ENCODE measurements at places on chromosomes 4 and X.
A peak's percentile ranks its signal among the peaks of the same experiment; 100 is the strongest.

- no peak for DNase-seq
Observed at GRCh38 chr4:2932951-2933565, 30.1 kb downstream of the NOP14 start.

- no peak for DNase-seq
Observed at GRCh38 chrX:86192827-86193226, 44.6 kb downstream of the DACH2 start.

- peak; percentile 74 for DNase-seq
Observed at GRCh38 chrX:45515262-45516215, 314.9 kb upstream of the DIPK2B start.

DNA sequence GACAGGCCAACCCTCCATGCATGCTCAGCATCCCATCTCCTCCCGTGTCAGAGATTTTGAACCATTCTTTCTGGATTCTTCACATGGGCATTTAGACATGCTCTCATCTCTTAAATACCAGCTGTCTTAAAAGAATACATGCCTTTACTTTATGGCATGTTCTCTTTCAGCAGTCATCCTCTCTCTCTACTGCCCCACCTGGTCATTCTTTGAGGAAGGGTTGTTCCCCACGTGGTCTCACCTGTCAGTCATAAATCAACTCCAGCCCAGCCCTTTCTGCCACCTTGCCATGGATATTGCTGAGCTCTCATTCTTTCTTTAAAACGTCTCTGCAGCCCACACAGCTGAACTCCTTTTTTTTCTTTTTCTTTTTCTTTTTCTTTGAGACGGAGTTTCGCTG, 111.3 kb downstream of the ARHGAP10 start:
- DNase-seq: no peak

DNA sequence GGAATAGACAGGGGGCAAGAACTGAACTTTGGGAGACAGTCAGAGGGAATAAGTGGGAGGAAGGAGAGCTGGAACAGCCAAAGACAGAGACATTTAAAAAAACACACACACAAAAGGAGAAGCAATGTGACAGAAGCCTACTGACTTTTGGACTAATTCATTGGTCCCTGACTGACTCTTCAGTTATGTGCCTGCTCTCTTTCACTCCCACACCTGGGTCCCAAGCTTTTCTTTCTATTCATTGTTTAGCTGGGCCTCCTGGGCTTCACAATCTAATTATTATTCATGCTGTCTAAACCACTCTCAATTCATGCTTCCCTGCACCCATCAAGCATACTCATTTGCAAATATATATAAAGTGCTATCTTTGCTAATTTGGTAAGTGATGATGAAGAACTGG, 139.2 kb upstream of the IRS4 start:
- DNase-seq: no peak

GRCh38 chr4:134337574-134337973, 136.0 kb upstream of the PABPC4L start:
- no peak for DNase-seq

DNA sequence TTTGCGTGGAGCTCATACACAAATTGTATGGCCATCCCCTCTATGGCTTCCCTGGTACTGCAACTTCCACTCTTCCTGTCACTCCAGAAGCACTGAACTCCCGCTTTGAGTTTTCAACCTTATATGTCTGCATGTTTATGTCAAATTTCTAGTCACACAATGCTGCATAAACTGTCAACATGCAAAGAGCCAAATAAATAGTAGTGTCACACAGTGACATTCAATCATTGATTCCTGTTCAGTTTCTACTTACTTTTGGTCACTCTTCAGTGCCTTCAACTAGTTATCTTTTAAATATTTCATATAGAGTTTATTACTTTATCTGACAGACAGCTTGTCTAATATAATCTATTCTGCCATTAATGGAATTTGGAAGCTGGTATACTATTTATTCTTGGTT, 149.3 kb downstream of the SPANXN1 start:
- DNase-seq: no peak

DNA sequence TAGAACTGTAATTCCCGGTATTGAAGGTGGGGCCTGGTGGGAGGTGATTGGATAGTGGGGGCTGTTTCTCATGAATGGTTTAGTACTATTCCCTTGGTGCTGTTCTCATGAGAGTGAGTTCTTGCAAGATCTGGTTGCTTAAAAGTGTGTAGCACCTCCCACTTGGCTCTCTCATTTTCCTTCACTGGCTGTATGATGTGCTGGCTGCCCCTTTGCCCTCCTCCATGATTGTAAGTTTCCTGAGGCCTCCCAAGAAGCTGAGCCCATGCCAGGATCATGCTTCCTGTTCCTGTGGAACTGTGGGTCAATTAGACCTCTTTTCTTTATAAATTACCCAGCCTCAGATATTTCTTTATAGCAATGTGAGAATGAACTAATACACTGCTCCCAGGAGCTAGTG, 8.7 kb downstream of the ANXA10 start:
- no peak for DNase-seq

GRCh38 chr4:6472008-6472386, 417 bp downstream of the PPP2R2C start:
- DNase-seq: peak; percentile 35
